ENCODE measurements at places on chromosomes 13 and 19. TPM values are rescaled to one million over a fixed set of nuclear protein-coding genes. Genes with fewer than 3 reads are reported as not detected.

Gene ZNF534
- polyA plus RNA-seq: 0.27 TPM

DNA sequence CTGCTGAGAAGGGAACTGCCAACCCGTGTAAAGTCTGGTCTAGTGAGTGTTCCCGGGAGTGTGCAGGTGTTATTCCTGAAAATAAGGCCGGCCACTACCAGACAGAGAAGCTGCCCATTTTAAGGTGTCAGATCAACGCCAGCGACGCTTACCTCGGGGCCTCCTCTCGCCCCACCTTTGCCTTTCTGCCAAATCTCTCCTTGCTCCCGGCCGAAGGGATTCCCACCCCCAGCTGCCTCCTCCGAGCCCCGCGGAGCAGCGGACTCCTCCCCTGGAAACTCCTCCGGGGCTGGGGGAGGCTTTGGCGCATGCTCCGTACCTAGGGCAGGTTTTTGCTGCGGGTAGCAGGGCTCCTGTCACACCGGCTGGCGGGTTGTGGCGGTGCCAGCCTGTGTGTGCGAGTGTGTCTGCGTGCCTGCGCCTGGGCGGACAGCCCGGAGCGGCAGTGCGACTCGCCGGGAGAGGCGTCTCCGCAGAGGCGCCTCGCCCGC lies at the start of gene HS6ST3:
HS6ST3 (plus strand) TSS at position 359 of the 491 bp plus-strand sequence.
- no peak for DNase-seq

DNA sequence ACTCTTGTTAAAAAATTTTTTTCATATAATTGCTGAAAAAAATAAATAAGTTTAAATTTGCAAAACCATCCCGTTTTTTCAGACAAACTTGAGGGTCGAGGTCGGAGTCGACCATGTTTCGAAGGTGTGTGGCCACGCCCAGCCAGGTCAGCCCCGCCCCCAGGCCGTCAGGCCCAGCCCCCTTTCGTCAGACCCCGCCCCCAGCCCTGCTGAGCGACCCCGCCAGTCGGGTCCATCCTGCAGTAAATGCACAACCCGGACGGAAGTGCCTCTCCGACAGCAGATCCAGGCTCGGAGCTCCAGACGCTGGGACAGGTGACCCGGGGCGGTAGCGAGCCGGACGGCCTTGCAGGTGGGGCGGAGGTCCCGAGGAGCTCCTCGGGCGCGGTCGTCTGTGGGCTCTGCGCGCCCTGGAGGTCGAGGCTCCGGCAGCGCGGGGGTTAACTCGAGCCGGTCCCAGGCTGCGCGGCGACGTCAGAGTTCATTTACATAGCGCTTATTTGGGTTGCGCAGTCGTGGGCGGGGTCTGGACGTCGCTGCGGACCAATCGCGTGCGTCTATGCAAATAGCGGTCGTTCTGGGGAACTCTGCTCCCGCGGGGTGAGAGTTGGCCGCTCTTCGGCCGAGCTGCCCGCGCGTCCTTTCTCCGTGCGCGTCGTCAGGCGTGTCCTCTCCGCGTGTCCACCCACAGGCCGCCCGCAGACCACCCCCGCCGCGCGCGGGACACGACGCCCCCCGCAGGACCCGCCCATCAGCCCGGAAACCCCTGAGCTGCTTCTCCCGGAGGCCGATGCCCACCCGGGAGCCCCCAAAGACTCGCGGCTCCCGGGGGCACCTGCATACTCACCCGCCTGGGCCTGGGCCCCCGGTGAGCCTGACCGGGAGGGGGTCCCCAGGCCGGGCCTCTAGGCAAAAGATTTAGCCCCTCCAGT lies at the start of gene OCEL1:
OCEL1 (plus strand) TSS at position 225 of the 932 bp plus-strand sequence; CDS start at position 247, 22 bp downstream.
- peak; percentile 98 for DNase-seq

DNA sequence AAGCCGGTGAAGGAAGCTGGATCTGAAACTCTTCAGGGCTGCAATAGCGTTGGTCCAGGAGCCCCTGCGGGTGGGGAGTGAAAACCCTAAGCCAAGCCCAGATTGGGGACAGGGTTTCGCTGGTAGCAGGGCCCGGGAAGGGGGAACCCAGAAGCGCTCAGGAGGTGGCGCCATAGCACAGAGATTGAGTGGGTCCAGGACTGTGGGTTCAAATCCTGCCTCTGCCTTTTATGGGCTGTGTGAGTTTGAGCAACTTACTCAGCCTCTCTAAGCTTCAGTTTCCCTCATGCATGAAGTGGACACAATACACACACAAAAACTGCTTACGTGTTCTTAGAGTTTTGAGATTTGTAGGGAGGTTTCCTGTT lies 8.3 kb upstream of the SYCN start:
- no peak for DNase-seq

- DNase-seq: no peak
Observed at GRCh38 chr13:100461309-100462030, 127.1 kb downstream of the GGACT start.

Gene ARHGAP45
- polyA plus RNA-seq: 14.8 TPM

GRCh38 chr13:110387451-110388107 lies 80.5 kb downstream of the COL4A2 start:
- no peak for DNase-seq

DNA sequence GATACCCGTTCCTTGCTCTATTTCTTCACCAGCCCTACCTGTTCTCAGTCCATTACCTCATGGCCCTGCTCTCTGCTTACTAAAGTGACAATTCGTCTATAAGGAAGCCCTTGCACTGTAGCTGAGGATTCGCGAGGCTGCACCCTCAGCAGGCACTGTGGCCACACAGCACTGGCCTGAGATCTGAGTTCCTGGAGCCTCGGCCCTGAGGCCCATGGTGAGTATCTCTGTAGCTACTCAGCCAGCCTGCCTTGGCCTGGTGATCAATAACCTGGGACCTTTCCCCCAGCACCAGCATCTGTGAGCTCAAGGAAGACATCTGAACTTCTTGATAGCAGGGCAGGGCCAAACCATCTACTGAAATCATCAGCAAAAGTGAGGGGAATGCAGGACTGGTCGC lies 90.7 kb downstream of the RGCC start:
- no peak for DNase-seq

Gene OR7A5
- not detected for polyA plus RNA-seq
